Stimulated activated naive B cell treated with anti-CD40 and anti-IgM and Interleukin-4, amounts not matched to agents 10 μg/mL and 1 μg/mL and 100 μg/mL, for 72 hours (primary cell): ENCODE measurements at places on chromosomes 7 and 10.

- DNase-seq, result no peak
Measured at GRCh38 chr10:131899695-131900349, 986 bp upstream of the PPP2R2D start.

DNA sequence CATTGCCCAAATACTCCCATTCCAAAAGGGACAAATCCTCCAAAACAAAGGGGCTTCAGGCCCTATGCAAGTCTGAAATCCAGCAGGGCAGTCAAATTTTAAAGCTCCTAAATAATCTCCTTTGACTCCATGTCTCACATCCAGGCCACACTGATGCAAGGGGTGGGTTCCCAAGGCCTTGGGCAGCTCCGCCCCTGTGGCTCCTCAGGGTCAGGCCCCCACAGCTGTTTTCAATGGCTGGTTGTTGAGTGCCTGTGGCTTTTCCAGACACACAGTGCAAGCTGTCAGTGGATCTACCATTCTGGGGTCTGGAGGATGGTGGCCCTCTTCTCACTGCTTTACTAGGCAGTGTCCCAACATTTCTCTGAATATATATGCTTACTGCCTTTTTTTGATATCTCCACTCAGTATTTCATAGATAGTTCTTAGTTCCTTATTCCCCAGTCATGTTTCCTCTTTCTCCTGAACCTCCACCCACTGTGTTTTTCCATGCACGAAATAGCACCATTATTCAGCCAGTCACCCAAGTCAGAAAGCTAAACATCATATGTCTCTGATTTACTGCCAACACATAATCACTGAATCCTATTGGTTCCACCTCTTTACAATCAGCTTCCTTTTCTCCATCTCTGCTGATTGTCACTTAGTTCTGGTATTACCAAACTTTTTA lies 172.6 kb upstream of the CACNA2D1 start:
- DNase-seq, result no peak

- no peak for DNase-seq
Measured at GRCh38 chr10:112585126-112585525, 138.1 kb downstream of the VTI1A start.

DNA sequence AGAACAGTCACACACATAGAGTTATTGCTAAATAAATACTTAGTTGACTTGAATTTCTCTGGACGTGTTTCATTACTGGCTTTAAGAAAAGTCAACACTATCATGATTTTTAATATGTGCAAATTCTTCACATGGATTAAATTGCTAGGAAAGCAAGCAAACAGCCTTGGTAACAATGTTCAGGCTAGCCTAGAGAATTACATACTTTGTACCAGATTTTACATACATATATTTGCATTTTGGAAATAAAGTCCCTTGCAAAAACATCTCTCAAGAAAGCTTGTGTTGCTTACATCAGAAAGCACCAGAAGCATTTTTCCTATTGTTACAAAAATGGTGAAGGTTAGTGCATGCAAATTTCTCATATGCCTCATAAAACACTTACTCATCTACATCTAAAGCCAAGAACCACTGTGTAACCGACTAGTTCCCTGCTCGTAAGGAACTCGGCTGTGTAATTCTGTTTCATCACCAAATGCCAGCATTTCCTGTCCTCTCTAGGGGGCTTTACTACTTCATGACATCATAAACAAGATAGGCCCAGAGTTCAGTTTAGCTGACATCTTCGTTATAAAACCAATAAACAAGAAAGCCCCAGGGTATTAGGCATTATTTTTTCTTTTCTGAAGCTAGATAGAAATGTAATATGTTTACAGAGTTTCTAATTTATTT lies 87.8 kb downstream of the CFAP58 start:
- DNase-seq, result no peak

GRCh38 chr10:69891057-69891617 lies 89.4 kb downstream of the COL13A1 start:
- no peak for DNase-seq

- DNase-seq, result no peak
Measured at GRCh38 chr7:34991938-34992840, 45.1 kb downstream of the DPY19L1 start.

- no peak for DNase-seq
Measured at GRCh38 chr10:36265741-36266140, 623.6 kb upstream of the FZD8 start.

GRCh38 chr7:32564542-32564941 lies 69.3 kb downstream of the AVL9 start:
- DNase-seq, result no peak

DNA sequence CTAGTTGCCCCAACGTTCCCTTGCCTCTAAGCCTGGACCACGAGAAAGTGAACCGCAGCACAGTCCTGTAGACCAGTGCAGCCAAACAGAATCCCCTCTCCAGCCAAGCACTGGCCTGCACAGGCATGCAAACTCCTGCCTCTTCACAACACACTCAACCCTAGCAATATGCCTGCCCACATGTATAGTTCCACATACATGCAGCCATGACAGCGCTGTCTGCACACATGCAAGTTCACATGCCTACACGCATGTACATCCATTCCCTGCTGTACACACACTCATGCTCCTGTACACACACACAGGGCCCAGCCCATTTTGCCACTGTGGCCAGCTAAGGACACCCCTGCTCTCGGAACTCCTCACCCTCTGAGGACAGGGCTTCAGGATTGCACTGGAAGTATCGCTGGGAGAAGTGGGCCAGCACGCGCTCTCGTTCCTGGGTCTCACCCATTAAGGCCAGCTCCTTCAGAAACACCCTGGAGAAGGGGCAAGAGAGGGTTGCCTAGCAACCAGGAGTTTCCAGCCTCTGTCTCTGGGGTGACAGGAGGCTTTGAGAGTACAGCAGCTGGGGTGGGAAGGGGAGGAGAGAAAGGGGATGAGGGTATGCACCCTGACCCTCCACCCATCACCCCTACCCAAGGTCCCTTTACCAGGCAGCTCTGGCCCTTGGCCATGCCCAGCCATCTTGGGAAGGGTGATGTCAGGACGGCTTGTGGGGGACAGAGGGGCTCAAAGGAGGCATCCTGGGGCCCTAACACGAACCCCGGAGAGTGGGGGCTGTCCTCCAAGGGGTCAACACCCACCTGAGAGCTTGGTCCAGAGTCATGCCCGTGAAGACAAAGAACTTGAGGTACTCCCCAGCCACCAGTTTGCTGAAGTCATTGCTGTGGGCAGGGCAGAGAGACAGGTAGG lies 7.0 kb downstream of the PSD start:
- no peak for DNase-seq

- DNase-seq, result no peak
Measured at GRCh38 chr7:140297192-140297591, 101.1 kb downstream of the SLC37A3 start.

DNA sequence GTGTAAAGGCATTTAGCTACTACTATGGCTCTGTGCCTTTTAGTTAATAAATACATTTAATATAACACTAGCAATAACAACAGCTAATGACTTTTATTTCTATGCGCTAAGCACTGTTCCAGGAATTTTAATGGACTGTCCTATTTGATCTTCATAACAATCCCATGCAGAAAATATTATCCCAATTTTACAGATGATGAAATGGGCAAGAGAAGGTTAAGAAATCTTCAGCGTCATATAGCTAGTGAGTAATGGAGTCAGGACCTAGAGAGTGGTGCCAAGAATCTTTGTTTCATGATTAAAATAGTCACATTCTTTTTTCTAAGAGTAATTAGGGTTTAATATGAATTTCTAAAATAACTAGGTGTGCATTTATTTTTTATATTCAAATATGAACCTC lies 32.4 kb downstream of the ACTA2 start:
- no peak for DNase-seq

- no peak for DNase-seq
Measured at GRCh38 chr10:84567133-84567532, 238.7 kb downstream of the CCSER2 start.

GRCh38 chr10:132575320-132576201 lies 38.0 kb downstream of the INPP5A start:
- peak; percentile 75 for DNase-seq

- no peak for DNase-seq
Measured at GRCh38 chr7:132311733-132312132, 264.5 kb downstream of the PLXNA4 start.

- DNase-seq, result no peak
Measured at GRCh38 chr10:32946108-32946507, 11.9 kb downstream of the ITGB1 start.

GRCh38 chr10:88027570-88027969 lies 164.1 kb downstream of the PTEN start:
- peak; percentile 50 for DNase-seq

GRCh38 chr7:29196971-29197595 lies 2.5 kb downstream of the CHN2 start:
- no peak for DNase-seq

GRCh38 chr10:35503578-35503977 lies 101.6 kb upstream of the GJD4 start:
- DNase-seq, result no peak

GRCh38 chr7:40401406-40401805 lies 266.6 kb downstream of the SUGCT start:
- DNase-seq, result no peak

GRCh38 chr7:130365511-130366441 lies 14.5 kb upstream of the CPA1 start:
- DNase-seq, result no peak
